ENCODE measurements at places on chromosomes 1 and 21.

DNA sequence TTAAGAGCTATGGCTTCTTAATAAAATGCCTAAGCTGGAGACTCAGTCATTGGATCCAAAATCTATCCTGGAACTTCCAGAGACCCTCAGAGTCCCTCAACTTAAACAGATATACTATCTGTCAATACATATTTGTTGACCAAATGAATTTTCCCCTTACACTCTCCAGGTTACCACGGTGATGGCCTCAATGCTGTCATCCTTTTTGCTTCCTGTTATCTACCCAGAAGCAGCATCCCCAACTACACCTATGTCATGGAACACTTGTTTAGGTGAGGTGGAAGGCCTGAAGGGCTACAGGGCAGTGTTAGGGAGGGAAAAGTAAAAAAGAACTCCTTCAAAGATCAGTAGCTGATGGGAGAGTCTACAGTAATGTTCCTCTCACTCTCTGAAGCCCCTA lies 4.4 kb upstream of the C1orf56 start:
- no peak for DNase-seq

GRCh38 chr1:61157468-61157987 lies 75.2 kb downstream of the NFIA start:
- DNase-seq = no peak

- no peak for DNase-seq
Observed at GRCh38 chr1:93713341-93713740, 31.7 kb upstream of the BCAR3 start.

DNA sequence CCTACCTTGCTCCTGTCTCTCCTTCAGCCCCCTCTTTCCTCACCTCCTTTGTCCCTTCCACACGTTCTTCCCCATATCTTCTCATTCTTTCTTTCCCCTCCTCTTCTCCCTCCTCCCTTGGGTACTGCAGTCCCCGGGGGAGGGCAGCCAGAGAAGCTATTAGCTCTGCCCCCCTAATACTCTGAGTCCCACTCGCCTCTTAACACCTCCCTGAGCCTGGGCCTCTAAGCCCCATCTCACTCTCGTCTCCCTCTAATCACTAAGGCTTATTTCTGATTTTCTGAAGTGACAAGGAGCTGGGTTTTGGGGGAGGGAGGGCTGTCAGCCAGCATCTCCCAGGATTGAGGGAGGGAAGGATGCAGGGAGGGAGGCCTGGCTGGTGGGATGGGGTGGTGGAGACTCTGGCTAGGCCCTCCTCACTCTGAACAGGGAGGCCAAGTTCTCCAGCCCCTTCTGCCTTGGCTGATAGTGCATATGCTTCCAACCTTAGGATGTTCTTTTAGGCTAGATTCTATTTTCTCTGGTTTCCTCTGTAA lies 25.6 kb upstream of the DMBX1 start:
- no peak for DNase-seq

DNA sequence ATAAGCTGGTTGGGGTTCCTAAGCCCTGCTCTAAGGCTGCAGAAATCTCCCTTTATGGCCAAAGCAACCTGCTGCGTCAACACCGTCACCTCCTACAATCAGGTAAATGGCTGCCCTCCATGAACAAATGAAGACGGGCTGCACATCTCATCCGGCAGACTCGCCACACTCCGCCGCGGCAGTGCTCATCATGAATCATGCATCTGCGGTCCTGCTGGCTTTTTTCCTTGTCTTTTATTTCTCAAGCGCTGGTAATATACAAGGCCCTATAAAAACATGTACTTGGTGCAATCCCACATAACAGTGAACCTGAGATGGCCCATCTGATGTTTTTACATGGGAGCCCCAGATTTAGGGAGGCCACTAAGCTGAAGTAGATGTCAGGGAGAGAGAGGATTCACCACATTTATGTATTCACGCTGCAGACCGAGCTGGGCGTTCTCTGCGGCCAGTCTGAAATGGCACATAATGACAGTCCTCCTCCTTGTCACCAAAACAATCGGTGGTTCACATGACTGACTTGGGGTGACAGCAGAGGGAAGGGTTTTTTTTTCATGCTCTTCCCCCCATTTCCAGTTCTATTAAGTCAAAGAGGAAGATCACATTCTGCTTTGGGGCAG lies 91.6 kb downstream of the KAZN start:
- no peak for DNase-seq
